Aorta (tissue), 5 donors: ENCODE measurements at places on chromosomes 5 and 9. TPM values are rescaled to one million over a fixed set of nuclear protein-coding genes. Genes with fewer than 3 reads are reported as not detected.

- DNase-seq, result no peak
These were observed 11.6 kb downstream of the SSBP2 start for GRCh38 chr5:81739291-81739690.

GRCh38 chr9:128169925-128170324, 9.9 kb downstream of the BBLN start:
- DNase-seq, result no peak

Gene ZFP37
- 6.8 TPM for total RNA-seq

GRCh38 chr5:80141147-80141671, 106.1 kb downstream of the THBS4 start:
- DNase-seq, result peak; percentile 81

DNA sequence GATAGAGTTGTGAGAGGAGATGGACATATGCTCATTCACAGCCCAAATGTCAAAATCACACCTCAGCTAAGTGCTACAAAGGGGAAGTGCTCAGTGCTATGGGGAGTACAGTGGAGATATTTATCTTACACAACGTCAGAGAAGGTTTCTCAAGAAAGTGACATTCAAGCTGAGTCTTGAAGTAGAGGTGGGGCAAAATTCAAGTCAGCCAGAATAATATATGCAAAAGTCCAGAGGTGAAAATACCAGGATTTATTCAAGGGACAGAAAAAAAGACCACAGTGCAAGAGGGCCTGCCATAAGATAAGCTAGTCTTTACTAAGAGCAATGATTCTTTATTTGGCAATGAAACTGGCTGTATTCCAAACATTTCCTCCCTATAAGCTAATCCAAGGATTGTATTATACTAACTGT, 327.8 kb upstream of the PIK3R1 start:
- no peak for DNase-seq
